ENCODE measurements at places on chromosomes 5 and 9.

DNA sequence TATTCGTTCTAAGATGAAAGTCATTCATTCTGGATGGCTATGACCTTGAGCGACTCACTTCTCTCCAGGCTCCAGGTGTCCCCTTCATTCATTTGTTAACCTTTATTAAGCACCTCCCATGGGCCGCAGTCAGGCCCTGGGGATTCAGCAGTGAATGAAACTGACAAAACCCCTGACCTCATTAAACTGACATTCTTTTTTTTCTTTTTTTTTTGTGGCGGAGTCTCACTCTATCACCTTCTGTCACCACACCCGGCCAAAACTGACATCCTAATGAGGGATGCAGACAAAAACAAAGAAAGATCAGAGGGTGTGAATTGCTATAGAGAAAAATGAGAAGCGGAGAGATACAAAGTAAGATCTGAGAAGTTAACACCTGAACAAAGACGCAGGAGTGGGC is 16.5 kb upstream of the ODF2 start:
- DNase-seq: no peak

DNA sequence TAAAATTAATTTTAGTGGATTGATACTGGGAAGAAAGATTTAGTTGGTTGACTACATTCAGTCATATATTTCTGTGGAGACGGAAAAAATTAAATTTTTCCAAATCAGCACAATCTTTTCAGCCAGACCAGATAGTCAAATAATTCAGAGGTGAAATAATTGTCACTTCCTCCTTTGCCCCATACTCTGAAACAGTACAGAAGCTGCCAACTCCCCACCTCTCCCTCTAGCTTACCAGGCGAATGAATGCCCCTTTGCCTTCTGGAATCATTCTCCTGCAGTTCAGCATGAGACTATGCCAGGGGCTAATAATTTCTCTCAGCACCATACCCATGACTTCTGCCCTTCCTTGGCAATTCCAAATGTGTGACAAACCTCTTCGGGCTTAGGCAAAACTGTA is 43.5 kb downstream of the EBF1 start:
- DNase-seq: no peak

DNA sequence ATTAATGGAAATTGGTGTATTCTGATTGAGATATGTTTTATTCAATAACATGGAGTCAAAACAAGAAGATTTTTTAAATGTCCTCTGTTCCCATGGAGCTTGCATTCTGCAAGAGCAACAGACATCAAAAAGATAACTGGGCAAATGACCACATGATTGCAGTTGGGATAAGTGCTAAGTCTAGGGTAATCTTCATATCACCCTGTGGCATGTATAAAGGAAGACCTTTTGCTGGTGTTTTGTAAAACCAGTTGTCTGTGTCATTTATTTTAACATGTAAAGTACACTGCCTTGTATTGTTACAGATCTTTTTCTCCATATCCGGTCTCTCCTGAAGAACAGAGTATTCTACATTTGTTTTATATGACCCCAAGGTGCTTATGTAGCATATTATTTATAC is 44.0 kb downstream of the PTCD2 start:
- no peak for DNase-seq

DNA sequence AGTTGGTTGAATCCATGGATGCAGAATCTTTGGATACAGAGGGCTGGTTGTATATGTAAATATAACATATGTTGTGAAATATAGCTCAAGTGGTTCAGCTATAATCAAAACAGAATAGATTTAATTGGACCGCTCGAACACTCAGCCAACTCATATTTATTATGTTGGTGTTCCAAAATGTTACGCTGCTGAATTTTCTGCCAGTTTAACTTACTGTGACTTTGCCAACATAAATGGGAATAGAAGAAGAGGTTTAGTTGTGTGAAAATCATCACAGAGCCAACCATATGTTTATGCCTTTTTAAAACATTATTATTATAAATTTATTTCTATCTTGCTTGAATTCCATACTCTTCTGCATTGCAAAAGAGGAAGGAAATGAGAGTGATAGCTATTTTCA is 178.2 kb upstream of the FBXL7 start:
- DNase-seq: no peak

- no peak for DNase-seq
Measured at GRCh38 chr9:93194221-93194625, 10.3 kb downstream of the WNK2 start.

GRCh38 chr9:106387965-106388364 is 475.0 kb upstream of the ZNF462 start:
- DNase-seq: no peak

DNA sequence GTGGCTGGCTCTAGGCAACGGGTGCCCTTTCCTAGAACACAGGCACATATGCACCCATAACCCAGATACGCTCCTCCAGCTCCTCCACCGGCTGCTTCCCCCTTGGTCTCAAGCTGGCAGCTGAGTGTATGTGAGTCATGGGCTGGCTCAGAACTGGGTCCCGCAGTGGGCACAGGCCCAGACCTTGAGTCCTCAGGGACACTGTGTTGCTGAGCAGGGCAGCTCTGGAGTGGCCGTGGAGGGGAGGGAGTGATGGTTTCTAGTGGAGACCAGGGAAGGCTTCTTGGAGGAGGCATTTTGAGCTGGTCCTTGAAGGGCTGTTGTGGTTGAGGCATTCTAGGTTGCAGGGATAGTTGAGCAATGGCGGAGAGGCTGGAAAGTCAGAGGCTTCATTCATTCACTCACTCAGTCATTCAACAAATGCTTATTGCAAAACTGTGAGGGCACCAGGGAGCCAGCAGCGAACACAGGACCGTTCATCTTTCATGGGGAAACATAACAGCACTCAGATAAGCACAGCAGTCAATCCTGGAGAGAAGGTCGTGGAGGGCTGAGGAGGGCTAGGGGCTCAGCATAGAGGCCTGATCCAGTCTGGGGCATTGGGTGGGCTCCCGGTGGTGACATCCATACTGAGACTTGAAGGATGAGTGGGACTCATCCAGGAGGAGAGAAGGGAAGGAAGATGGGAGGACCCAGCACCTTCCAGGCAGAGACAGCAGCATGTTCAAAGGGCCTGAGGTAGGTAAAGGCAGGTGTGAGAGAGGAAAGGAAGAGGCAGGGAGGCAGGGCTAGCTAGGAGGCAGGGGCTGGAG is 2.4 kb downstream of the BBLN start:
- no peak for DNase-seq

DNA sequence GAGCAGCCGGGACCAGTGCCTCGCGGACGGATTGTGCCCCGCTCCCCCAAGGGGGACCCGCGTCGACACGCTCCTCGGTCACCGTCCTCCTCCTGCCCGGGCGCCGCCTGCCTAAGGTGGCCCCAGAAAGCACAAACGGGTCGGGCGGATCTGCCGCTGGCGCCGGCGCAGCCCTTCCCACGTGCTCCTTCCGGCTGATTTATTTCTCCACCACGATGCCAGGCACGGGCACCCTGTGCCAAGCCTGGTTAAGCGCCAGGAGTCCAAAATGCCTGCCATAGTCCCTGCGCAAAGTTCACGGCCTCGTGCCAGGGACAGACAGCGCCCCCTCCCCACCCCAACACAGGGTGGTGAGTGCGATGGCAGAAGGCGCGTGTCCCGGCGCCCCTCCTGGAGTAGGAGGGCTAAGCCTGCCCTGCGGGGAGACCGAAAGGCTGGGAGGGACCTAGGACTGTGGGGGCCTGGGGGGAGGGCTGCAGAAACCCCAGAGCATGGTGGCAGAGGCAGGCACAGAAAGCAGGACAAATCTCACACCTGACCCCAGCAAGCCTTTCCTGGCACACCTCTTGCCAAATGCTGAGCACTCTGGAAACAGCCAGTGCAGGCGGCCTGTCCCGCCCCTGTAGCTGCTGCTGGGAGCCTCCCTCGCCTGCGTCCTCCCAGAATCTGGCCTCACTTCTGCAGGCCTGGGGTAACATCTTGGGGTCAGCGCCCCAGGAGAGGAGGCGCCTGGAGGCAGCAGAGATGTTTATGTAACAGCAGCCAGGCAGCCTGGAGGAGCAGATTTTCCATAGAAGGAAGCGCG is 1.1 kb upstream of the NOTCH1 start:
- DNase-seq: no peak

DNA sequence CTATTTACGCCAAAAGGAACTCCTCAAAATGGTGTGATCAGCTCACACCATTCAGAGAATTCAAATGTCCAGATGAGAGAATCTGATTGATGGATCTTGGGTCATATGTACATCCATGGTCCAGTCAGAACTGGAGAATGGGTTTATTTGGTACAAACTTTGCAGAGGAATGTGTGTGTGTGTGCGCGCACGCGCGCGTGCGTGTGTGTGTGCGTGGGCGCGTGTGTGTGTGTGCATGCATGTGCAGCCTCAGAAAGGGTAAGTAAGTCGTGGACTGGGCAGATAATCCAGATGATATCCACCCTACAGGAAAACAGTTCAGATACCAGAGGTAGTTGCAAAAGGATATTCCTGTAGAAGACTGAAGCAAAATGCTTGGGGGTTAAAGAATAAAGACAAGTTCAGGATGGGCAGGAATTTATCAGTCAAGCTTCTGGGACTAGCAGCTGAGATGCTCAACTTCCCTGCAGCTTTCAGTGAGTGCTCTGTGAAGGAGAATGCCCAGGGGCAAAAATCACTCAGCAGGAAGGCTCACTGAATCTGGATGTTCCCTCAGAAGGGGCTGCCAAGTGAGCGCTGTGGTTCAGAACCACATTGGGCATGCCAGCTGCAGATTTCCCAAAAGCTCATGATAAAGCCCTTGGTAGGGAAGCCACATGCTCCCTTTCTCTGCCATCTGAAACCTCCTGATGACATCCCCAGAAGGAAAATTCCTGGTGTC is 440.5 kb upstream of the SGCD start:
- no peak for DNase-seq

- DNase-seq: no peak
Measured at GRCh38 chr5:12095808-12096281, 191.6 kb upstream of the CTNND2 start.

GRCh38 chr5:132447196-132447595 is 43.4 kb downstream of the IRF1 start:
- DNase-seq: no peak

GRCh38 chr9:75132244-75132643 is 43.9 kb downstream of the OSTF1 start:
- DNase-seq: no peak

- DNase-seq: no peak
Measured at GRCh38 chr5:16901021-16901644, 35.0 kb downstream of the MYO10 start.

DNA sequence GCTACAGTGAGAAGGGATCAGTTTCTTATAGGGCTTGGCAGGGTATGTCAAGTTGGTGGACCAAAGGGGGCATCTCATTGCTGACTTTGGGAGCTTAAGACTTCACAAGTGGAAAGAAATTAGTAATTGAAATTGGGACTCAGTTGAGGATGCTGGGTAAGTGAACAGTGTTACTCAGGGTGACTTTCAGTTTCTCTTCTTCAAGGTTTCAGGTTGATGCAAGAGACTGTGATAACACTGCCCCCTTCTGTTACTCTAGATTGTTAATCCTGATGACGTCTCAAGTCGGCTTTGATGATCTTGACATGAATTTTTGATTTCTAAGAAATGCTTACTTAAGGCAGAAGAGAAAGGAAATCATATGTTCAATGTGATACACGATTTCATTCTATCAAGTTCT is 21.3 kb downstream of the KCTD16 start:
- DNase-seq: no peak

- no peak for DNase-seq
Measured at GRCh38 chr5:135978212-135978631, 23.4 kb upstream of the LECT2 start.

GRCh38 chr9:3018691-3019230 is 174.9 kb upstream of the PUM3 start:
- no peak for DNase-seq

DNA sequence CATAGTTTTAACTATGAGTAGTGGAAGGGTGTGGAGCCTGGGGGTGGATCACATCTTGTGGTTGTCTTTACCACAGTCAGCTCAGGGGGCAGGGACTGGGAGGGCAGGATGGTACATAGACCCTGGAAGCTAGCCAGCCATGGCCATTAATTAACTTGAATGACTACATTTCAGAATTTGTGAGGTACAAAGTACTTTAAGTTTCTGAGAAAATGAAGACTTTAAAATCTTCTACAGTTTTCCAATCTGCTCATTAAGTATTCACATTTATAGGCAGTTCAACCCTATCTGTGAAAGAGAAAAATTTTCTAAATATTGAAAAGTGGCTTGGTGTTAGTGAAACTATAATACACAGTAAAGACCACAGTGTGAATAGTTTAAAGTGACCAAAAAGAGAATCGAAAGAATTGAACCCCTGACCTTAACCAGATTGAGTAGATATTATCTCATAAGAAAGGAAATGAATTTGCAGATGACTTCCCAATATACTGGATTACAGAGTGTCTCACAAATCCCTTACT is 234.2 kb upstream of the MEF2C start:
- DNase-seq: no peak

- DNase-seq: no peak
Measured at GRCh38 chr5:149466457-149466972, 84.7 kb downstream of the CSNK1A1 start.

GRCh38 chr9:77455312-77455927 is 192.7 kb downstream of the GNA14 start:
- DNase-seq: no peak

DNA sequence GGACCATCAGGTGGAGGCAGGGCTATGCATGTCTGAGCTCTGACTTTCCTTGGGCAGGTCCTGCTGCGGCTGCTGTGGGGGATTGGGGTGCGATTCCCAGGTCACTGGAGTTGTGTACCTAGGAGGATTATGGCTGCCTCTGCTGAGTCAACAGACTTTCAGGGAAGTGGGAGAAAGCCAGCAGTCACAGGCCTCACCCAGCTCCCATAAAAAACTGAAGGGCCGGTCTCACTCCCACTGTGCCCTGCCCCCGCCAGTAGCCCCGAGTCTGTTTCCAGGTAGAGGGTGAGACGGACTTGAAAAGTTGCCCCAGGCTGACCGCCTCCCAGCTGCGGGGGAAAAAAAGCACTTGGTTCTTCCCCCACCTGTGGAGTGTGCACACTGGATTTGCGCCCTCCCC is 76.7 kb downstream of the FAM170A start:
- DNase-seq: no peak

- no peak for DNase-seq
Measured at GRCh38 chr5:146306838-146307237, 31.8 kb upstream of the POU4F3 start.

GRCh38 chr9:109238655-109239054 is 71.6 kb upstream of the FRRS1L start:
- DNase-seq: no peak

GRCh38 chr9:37266630-37267029 is 146.3 kb downstream of the ZCCHC7 start:
- DNase-seq: no peak

GRCh38 chr9:88355166-88355565 is 33.1 kb upstream of the SPIN1 start:
- DNase-seq: no peak

GRCh38 chr9:122477826-122478225 is at the start of gene OR1J1:
TSS of gene OR1J1 (minus strand) at chr9:122477926. CDS start at chr9:122477926, 0 bp downstream.
- DNase-seq: no peak

- no peak for DNase-seq
Measured at GRCh38 chr5:27313549-27313948, 275.2 kb upstream of the CDH9 start.
